ENCODE measurements at places on chromosomes 2 and 18.

DNA sequence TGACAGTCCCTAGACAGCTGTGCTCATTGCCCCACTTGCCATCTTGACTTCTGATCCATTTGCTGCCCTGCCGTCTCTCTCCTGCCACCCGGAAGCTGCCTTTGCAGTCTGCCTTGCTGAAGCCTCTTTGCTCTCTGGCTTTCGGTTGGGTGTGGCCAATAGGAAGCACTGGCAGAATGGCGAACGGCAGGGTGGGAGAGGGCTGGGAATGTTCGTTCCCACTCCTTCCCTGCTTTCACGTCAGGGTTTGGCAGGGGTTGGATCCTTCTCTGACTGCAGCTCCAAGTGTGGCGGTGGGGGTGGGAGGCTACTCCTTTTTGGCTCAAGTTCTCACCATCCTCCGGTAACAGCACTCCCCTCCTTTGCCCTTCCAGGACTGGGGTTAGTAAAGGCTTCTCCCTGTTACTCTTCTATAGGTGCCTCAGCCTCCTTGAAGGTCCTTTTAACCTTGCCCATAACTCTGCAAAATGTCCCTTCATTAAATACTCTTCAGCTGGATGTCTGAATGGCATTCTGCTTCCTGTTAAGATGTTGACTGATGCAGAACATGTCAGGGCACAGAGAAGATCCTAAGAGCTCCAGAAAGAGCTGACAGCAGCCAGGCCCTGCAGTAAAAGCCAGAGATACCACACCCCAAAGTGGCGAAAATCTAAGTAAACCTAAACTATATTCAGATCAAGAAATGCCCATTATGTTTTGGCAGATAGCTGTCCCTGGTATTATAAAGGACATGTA lies 299.7 kb downstream of the CDCA7 start:
- no peak for DNase-seq

GRCh38 chr2:112272669-112273068 lies 2.7 kb upstream of the ZC3H6 start:
- no peak for DNase-seq

GRCh38 chr2:236616624-236617023 lies 47.0 kb downstream of the ACKR3 start:
- no peak for DNase-seq

- no peak for DNase-seq
Measured at GRCh38 chr2:207854484-207855440, 85.1 kb upstream of the FZD5 start.

DNA sequence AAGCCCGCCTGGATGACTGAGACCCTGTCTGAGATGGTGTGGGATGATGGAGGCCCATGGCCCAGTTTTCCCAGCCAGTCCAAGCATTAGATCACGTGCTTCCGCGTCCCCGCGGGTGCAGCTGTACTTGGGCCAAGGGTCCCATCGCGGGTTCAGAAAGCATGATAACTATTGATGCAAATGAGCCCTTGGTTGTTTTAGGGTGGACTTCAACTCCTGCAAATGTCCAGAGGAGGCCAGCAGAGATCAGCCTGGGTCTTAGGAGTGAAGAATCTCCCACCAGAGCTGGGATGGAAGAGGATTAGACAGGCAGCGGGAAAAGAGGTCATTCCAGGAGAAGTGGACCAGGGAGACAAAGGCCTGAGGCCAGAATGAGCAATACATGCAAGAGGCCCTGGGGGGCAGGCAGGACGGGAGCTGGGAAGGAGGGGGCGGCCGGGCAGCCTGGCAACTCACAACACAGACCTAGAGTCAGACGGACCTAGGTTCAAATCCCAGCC lies 89.9 kb upstream of the TMEM247 start:
- no peak for DNase-seq

- no peak for DNase-seq
Measured at GRCh38 chr2:207952564-207953345, 72.6 kb downstream of the PLEKHM3 start.

- no peak for DNase-seq
Measured at GRCh38 chr2:160252278-160252887, 52.3 kb upstream of the ITGB6 start.

DNA sequence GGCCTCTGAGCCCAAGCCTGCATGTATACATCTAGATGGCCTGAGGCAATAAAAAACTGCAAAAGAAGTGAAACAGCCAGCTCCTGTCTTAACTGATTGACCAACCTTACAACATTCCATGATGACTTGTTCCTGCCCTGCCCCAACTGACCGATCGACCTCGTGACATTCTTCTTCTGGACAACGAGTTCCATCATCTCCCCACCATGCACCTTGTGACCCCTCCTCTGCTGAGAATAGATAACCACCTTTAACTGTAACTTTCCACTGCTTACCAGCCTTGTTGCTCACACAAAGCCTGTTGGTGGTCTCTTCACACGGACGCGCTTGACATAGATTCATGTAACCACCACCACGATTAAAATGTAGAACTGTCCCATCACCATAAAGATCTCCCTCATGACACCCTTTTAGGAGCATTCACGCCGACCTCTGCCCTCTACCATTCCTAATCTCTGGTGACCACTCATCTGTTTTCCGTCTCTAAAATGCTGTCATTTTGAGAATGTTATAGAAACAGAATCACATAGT lies 120.1 kb upstream of the REV1 start:
- no peak for DNase-seq

GRCh38 chr2:82282111-82282882 lies 1977.7 kb upstream of the LRRTM1 start:
- DNase-seq: no peak

GRCh38 chr2:61538920-61539520 lies 864 bp upstream of the XPO1 start:
- peak; percentile 70 for DNase-seq

DNA sequence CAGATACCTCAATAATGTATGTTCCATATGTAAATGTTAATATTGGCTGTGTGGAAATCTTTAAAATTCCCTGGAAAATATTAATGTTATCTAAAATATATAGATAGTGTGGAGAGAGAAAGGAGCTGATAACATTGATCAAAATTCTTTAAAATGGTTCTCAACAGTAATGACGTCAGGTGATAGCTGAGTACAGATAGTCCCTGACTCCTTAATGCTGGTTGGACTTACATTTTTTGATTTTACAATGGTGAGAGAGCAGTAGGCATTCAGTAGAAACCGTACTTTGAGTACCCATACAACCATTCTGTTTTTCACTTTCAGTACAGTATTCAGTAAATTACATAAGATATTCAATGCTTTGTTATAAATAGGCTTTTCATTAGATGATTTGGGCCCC lies 146.6 kb downstream of the GALNT3 start:
- no peak for DNase-seq

- no peak for DNase-seq
Measured at GRCh38 chr18:48927286-48928080, 23.3 kb downstream of the SMAD7 start.

DNA sequence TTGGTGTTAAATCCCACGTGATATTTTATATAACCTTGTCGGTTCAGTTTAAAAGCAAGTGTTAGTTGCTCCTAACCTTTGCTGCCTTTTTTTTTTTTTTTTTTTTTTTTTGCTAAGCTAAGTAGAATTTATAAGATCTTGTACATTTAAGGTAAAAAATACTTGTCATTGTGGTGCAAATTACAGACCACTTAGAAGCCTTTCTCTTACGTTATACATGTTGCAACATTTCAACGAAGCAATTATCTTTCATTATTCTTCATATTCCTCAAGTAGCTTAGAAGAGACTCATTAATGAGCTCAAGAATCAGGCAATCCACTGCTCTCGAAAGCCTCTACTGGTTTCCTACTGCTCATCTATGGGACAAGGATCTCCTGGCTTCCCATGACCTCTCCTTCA lies 14.9 kb upstream of the IL1RL2 start:
- DNase-seq: no peak

GRCh38 chr2:81650048-81650971 lies 1345.8 kb upstream of the LRRTM1 start:
- no peak for DNase-seq

DNA sequence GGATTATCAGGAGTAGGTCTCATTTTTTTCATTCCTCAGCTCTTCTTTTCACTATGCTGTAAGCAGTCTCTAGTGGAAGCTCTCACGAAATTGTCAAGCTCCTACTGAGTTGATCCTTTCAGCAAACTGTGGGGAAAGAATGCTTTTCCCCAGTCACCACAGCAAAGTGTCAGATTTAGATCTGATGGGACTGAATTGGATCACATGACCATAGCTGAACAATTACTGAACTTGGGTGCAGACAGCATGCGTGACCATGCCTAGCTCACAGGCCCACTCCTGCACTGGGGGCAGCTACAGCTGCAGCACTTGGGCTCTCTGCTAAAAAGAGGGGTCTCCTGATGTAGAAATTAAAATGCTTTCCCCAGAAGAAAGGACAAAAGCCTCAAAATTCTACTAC lies 3.1 kb downstream of the ARHGAP15 start:
- DNase-seq: no peak

- no peak for DNase-seq
Measured at GRCh38 chr2:174925046-174925784, 80.0 kb downstream of the CHN1 start.

GRCh38 chr18:58091099-58091611 lies 47.1 kb downstream of the NEDD4L start:
- no peak for DNase-seq

DNA sequence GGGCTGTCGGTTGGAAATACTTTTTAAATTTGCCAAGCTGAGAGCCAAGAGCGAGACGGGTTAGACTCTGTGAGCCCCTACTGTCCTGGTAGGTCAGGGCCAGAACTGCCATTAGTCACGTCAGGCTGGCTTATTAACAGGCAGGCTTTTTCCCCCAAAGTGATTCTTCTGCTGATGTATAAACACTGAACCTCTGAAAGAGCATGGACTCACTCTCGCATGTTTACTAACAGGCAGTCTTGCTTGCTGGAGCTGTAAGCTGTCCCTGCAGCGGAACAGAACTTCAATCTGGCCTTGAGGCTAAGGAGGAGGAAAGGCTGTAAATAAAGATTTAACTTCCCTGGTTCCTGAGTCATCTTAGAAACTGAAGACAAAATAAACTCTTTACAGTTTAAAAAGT lies 288.4 kb downstream of the PIEZO2 start:
- DNase-seq: no peak

GRCh38 chr2:34954758-34955157 lies 1355.7 kb upstream of the FAM98A start:
- no peak for DNase-seq

GRCh38 chr2:1600191-1601066 lies 143.9 kb downstream of the PXDN start:
- no peak for DNase-seq

DNA sequence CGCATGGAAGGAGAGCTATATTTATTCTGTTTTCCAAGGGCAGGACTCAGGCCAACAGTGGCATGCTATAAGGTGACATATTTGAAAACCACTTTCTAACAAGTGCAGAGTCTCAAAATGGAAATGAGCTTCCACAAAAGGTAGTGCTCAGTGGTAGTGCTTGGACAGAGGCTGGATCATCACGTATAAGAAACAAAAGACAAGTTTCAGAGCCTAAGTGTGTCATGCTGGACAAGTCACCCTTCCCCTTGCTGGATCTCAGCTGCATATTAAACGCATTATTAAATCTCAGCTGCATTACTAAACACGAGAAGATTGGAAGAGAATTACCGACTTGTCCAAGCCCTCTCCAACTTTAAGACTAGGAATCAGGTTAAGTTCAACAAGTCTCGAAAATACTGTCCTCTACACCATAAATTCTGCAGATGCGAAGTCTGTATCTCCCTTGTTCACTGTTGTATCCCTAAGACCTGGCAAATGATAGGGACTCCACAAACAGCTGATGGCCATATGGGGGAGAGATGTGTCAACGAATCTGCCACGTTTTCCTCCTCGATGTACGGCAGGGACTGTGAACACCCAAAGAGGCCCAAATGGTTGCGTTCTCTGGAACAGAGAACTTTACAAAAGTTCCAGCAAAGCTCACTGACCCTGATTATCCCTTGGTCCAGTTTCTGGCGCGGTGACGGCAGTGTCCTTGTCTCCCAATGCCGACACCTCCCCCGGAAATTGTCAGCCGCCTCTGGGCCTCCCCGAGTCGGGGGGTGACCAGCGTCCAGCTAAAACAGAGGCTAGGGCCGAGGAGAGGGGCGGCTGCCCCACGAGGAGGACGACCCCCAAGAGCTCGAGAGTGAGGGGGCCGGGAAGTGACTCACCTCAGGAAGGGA lies 611 bp downstream of the NOL10 start:
- no peak for DNase-seq

DNA sequence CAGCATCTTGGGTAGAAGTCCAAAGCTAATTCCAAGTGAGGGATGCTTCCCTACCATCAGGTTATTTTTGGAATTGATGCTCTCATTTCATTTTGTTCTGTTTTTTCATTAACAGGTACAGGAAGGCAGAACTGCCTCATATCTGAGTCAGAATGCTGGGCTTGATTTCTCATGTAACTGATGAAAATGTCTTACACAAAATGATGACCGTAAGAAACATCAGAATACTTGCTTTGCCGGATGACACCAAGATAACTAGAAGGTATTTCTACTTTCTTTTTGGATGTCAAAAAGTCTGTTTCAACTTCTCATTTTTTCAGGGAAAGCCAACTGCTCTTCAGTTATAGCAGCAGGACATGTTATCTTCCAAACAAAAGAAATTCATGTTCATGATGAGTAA lies 62.6 kb downstream of the ETAA1 start:
- DNase-seq: no peak

DNA sequence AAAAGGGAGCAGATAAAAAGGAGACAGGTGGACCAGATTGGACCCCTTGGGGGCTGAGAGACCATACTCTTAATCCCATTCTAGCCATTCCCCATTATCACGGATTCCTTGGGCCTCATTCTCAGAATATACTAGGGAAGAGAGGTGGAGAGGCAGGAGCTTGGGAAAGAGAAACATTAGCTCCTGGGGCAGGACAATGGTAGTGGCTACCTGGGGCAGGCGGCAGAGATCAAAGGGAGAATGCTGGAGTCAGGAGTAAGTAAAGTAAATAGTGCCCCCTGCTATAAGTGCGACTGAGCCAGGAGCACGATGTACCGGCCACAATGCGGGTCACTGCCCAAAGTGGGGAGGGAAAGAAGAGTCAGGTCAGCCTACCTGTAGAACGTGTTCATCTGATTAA lies 20.4 kb upstream of the IHH start:
- DNase-seq: no peak

- no peak for DNase-seq
Measured at GRCh38 chr2:120988051-120988699, 252.5 kb downstream of the GLI2 start.

GRCh38 chr2:156405586-156405985 lies 30.6 kb upstream of the GPD2 start:
- DNase-seq: no peak
